ENCODE measurements at places on chromosomes 4 and X.
A peak's percentile ranks its signal among the peaks of the same experiment; 100 is the strongest.

DNA sequence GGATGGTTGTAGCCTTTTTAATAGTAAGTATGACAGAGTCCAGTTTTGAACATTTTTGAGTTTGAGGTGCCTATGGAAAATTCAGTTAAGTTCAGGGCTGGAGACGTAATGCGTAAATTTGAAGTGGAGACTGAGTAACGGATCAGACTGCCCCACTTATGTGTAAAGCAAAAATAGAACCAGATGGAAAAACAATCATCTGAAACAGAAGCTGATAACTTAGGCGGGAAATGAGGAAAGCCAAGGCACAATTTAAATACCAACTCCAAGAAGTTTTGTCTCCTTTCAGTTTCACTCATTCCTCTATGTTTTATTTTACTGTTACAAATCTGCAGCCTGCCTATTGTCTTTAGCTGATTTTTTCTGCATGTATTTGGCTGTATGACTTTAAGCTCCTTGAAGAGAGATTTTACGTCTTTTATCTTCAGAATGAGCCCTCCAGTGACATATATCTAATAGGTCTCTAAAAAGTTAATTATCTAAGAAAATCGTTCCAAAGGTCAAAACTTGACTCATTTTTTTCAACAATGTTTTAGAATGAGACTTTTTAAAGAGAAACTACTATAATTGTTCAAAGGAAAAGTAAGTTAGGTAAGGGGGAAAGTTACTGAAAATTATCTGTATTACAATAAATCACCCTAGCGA, 1.1 kb downstream of the SGCB start:
- DNase-seq = no peak

- no peak for DNase-seq
Observed at GRCh38 chrX:10399043-10399741, 221.2 kb downstream of the MID1 start.

GRCh38 chr4:146648461-146648783, 9.7 kb downstream of the POU4F2 start:
- DNase-seq = no peak

DNA sequence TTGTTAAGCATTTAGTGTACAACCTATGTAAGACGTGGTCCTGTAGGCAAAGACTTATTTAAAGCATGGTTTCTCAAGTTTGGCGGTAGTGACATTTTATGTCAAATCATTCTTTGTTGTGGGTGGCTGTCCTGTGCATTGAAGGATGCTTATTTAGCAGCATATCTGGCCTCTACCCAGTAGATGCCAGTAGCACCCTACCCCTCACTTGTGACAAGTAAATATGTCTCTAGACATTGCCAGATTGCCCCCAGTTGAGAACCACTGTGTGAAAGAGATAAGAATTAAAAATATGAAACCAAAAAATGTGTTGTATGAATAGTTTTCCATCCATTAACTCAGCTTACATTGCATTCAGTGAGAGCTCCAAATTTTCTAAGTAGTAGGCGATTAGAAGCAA, 25.5 kb downstream of the MMAA start:
- no peak for DNase-seq

GRCh38 chr4:156782491-156782890, 189.1 kb downstream of the PDGFC start:
- DNase-seq = no peak

- DNase-seq = no peak
Observed at GRCh38 chr4:115515366-115515765, 401.9 kb upstream of the NDST4 start.

DNA sequence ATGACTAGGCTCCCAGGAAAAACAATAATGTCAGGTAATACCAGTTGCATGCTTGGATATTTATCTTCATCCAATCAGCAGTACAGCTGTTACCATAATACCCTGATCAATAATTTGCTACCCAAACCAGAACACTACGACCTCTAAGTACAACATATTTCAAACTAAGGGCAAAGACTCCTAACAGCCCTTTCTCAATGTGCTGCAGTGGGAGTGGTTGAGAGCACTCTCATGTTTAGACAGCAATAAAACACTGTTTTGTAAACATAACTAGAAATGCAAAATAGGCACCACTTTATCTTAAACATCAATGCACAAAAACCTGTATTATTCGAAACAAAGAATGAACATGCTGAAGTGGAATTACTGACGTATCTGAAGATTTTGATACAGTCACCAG, 28.9 kb downstream of the PPARGC1A start:
- no peak for DNase-seq

DNA sequence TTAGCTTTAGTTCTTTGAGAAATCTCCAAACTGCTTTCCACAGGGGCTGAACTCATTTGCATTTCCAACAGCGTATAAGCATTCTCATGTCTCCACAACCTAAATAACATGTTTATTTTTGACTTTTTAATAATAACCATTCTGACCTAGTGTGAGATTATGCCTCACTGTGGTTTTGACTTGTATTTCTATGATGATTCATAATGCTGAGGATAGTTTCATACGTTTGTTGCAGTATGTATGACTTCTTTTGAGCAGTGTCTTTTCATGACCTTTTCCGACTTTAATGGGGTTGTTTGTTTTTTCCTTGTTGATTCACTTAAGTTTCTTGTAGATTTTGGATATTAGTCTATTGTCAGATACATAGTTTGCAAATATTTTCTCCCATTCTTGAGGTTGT, 1833.0 kb upstream of the PCDH10 start:
- no peak for DNase-seq

DNA sequence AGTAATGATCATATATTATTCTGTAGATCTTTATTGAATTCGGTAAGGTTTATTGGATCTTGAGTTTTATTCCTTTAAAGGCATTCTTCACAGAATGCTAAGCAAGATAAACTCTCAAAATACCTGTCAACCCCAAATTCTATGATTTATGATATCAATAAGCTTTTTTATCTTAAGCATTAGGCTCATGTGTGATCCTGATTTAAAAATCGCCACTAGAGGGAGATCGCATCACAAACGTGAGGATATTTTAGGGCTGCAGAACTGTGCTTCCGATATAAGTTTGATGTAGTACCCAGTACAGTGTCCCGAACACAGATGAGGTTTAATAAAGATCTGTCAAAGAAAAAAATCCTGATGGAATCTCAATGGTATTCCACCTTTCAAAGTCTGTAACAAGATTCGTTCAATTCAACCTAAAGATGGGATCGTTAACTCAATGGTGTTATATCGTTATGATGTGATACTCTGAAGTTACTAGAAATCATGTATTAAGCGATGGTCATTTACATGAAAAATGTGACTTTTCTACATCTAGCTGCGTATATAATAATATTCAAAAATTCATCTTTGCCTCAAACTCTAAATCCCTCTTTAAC, 169.0 kb downstream of the CORIN start:
- peak; percentile 25 for DNase-seq

GRCh38 chrX:154482786-154483185, 3.6 kb downstream of the UBL4A start:
- DNase-seq = no peak

GRCh38 chr4:60726779-60727178, 473.3 kb upstream of the ADGRL3 start:
- no peak for DNase-seq

- no peak for DNase-seq
Observed at GRCh38 chr4:37453281-37453998, 208.9 kb downstream of the NWD2 start.

DNA sequence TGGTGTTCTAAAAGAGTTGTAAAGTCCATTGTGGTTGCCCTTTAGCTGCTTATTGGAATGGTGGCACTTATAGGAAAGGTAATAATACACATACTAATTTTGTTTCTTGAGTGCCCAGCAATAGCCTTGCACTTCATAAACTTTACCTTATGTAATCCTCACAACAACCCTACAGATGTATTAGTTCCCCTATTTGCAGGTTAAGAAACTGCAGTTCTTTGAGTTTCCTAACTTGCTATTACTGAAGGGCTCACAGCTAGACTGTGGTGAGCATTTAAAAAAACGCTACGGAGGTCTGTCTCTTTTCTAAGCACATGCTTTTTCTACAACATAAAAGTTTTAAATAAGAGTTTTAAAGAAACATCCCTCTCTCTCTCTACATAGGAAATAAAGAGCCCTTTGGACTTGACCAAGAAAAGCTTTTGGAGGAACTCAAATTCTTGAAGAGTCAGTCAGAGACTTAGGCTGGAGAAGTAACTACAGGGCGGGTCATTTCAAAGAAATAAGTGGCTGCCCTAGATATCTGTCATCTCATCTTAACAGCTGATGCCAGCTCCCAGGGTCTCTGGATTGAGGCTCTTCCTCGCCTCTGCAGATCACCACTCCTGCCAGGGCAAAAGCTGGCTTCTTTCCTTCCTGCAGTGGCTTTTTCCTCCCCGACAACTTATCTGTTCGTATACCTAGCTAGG, 42.0 kb upstream of the FBXW7 start:
- peak; percentile 61 for DNase-seq

DNA sequence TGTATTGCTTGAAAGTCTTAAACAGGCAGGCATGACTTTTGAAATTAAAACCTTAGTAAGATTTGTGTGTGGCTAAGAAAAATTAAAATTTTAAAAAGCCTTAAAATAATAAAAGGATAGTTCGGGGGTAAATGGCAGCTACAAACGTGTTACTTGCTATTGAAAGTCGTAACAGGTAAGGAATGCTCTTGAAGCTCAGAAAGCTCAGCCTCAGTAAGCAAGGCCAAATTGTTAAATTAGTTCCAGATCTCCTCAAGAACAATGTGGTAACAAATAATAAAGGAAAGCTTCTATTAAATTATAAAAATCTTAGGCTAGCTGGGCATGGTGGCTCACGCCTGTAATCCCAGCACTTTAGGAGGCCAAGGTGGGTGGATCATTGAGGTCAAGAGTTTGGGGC, 25.5 kb downstream of the PRMT9 start:
- no peak for DNase-seq

GRCh38 chrX:8673201-8673600, 58.7 kb downstream of the ANOS1 start:
- DNase-seq = no peak

- no peak for DNase-seq
Observed at GRCh38 chr4:182969651-182970279, 52.6 kb upstream of the DCTD start.

GRCh38 chr4:1363513-1363912, 16.5 kb downstream of the UVSSA start:
- no peak for DNase-seq

DNA sequence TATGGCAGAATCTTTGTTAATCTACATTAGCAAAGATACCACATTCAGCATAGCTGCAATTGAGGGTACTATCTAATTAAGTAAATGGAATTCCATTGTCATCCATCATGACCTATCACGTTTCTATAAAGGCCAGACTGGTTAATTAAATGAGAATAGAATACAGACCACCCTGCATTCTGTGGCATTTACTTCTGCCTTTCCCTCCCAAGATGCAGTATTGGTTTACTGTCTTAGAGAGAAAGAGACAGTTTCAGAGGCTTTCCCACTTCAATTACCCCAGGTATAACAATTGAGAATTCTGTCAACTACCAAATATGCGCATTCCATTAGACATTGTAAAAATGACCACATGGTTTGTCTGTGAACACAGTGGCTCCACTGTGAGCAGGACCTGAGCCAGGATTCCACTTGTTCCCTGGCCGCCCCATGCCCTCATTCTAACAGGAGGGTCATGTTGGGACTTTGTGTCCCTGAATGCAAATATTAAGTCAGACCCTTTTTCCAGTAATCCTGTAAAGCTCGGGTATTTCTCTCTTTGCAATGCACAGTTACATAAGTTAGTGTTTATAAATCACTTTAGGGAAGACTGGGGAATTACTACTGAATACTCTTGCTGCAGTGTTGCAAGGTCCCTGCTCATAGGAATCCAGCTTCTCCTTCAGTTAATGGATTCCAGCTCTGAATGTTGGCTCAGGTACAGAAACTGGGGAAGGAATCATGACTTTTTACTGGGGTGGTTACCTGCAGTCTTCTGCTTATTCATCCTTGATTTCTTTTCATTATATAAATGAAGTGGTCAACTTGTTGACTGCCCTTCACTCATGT, 261.0 kb downstream of the PDGFC start:
- DNase-seq = no peak

- no peak for DNase-seq
Observed at GRCh38 chr4:147480891-147481576, at the start of gene EDNRA. Gene EDNRA (plus strand): TSS chr4:147481097. CDS start chr4:147485682, 4,585 bp downstream.

GRCh38 chr4:2914256-2915126, 48.7 kb downstream of the NOP14 start:
- no peak for DNase-seq
